ENCODE measurements at places on chromosomes 2 and 18.

DNA sequence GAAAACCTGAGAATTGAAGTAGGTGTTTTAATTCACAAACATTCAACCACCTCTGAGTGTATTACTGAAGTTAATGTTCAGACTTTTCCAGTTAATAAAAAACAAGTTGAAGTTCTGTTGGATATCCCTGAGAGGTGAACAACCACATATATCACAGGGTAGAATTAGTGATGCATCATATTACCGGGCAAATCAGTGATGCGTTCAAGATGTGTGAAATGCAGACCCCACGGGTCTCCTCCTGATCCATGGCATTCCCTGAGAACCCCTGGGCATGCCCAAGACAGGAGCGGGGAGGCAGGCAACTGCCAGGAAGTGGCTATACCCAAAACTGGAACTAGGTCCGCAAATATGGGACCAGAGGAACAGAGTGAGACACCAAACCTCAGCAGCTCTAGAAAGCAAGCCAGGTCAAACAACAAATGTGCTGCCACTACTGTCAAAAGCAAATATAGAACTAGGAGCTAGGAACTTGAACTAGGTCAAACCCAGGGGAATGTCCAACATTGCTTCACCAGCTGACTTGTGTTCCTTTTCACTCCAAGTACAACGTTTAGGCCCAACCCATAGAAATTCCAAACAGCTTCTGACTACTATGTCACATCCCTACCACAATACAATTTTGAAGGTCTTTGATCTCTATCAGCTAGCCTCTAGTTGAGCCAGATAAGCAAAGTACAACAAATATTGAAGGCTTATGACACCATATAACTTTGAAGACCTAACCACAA, 20.2 kb downstream of the PSTPIP2 start:
- DNase-seq = peak; percentile 42

DNA sequence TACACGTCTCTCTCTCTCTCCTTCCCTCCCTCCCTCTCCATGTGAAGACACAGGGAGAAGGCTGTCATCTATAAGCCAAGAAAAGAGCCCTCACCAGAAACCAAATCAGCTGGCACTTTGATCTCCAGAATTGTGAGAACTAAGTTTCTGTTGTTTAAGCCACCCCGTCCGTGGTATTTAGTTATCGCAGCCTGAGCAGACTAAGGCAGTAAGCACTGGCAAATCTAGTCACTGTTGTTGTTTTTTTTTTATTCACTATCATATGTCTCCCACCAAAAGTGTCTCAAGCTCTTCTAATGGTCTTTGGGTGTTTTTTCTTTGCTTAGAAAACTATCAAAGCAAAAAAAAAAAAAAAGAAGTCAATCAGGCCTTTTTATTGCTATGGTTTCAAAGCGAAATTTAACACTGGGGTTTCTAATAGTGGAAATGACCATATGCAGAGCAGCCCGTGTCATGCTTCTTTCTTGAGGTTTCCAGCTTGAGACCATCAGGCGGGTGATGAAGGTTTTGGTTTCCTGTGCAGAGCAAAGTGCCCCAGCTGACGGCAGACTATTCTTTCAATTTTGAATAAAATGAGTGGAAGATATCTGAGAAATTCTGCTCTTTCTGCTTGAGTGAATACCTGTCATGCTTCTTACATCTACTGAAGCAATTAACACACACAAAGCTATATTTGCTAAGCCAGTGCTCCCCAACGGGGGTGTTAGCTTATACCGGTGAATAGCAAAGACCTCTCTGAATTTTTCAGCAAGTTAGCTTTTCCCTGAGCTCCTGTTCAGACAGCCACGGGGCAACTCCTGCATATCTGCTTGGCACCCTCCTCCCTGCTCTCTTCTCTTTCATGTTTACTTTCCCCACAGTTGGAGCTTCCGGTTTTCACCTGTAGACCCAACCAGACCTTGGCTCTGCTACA, 394.1 kb upstream of the ATP5MC3 start:
- no peak for DNase-seq

- no peak for DNase-seq
Observed at GRCh38 chr18:53224128-53224778, 884.3 kb downstream of the DCC start.

GRCh38 chr2:218567797-218568189, 358 bp downstream of the USP37 start:
- no peak for DNase-seq

DNA sequence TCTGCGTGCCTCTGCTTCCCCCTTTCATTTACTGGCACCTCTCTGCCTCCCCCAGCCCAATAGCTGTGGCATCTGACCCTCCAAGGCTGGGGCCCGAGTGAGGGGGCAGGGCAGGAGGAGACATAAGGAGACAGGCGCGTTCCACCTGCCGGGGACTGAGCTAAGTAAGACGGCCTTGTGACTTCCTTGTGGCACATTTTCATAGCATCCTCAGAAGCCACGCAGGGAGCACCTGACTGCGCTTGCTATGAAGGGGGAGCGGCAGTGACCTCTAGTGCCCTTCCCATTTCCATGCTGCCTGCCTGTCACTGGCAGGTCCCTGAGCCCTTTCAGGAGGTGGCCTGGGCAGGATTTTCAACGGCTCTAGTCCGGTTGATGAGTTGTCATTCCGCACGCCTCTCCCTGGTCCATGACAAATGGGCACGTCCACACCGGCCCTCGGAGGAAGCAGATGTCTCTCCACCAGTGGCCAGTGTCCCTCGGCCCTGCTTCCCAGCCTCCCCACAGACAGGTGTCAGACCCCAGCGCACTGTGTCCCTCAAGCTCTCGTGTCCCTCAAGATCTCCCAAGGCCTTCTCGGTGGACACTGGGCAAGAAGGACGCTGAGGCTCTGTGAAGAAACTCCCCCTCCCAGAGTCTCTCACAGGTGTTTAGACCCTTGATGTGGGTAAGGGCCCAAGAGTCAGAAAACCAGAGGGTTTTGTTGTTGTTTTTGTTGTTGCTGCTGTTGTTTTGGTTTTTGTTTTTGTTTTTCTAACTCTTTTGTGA, 42.7 kb downstream of the CYP26B1 start:
- no peak for DNase-seq

GRCh38 chr2:36013064-36013463, 342.5 kb upstream of the CRIM1 start:
- no peak for DNase-seq

- DNase-seq = no peak
Observed at GRCh38 chr18:77054288-77054605, 78.3 kb downstream of the MBP start.

GRCh38 chr2:178514664-178515063, 34.4 kb downstream of the PLEKHA3 start:
- DNase-seq = peak; percentile 95

- no peak for DNase-seq
Observed at GRCh38 chr2:178498137-178498536, 17.9 kb downstream of the PLEKHA3 start.

DNA sequence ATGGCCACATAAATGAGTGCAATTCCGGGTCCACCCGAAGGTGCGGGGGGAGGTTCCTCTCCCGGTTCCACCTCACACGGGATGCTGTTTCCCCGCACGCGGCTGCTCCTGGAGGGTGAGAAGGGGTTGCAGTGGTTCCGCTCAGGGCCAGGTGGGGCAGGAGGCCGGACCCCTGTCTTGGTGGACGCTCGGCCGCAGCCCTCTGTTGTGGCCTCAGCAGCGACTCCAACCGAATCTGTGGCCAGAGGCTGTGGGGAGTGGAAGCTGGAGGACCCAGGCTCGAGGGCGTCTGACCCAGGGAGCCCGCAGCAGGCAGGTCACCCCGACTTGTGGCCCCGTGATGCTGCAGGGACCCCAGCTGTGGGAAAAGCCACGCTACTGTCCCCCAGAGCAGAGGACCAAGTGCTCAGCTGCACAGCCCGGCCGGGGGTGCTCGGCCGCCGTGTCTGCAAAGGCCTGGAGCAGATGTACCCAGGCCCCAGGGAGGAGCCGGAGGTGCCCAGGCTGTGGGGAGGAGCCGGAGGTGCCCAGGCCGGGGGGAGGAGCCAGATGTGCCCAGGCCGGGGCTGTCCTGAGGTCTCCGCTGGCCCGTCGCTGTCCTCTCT, 83.9 kb downstream of the RTP5 start:
- no peak for DNase-seq

- DNase-seq = peak; percentile 65
Observed at GRCh38 chr2:37623971-37624900, 47.2 kb downstream of the CDC42EP3 start.

DNA sequence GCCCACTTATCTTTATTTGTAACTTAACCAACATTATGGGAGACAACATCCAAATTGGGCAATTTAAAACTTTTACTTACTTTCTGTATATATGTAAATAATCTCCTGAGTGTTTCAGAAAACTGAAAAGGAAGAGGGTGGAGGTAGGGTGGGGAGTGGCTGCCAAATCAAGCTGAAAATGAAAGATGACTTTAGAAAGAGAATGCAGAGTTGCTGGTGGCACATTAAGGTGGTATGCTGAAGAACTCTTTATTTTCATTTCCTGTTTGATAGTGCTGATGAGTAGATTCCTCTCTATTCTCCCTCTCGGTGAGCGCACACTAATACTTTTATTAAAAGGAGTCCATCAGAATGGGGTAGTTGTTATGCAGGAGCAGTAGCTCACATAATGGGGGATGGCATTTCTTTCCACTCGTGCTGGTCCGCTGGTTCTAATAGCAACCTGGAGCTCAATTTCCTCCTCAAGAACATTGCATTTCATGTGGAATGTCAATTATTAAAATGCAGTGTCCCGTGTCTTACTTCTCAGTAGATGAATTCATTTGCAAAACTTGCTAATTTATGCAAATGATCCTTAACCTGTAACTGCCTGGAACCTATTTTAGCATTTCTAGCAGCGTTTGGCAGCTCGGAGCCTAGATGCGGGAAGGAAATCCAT, 466.9 kb upstream of the HNRNPA3 start:
- DNase-seq = no peak

DNA sequence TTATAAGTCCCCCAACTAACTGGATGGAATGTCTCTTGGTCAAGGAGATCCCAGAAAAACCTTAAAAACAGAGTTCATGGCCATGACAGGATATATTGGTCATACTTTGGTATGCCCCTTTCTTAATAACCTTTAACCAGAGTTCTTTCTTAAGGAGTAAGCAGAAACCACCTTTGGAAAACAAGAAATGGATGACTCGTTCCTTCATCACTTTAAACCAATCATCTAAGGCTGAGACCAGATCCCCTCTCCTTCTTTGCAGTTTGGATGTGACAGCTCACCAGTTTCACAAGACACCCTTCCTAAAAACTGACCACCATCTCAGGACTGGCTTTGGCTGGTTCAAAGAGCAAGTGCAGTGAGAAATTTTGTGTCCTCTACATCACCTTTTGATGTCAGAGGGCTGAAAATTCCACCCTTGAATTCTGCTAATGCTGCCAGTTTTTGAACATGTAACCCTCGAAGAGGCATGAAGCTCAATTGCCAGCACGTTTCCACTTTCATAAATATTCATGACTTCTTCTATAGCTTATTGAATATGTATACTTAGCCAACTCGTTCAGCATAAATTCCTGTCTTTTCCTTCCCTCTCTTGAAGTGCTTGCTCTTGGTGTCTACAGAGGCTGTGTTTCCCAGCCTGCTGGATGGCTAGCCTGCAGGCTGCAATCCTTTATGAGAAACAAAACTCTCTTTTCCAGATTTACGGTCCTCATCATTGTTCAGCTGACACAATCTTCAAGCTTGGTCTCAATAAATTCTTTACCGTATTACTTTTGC, 1323.5 kb upstream of the TMEFF2 start:
- peak; percentile 89 for DNase-seq

DNA sequence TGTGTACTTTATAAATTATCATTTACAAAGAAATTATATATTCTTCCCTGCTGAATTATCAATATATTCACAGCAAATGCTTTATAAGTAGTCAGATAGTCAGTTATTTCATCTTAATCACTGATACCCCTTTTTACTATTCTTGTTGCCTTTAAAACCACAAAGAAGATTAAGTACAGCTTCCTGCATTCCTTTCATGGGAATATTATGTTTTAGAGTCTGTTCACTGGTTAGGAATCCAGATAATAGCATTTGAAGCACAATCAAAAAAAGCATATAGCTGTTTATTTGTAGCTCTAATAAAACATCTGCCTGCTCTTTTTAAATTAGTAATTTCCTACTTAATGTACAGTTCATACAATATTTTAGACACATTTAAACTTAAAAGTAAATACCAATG, 508.9 kb downstream of the FBXO15 start:
- DNase-seq = peak; percentile 51

- peak; percentile 78 for DNase-seq
Observed at GRCh38 chr2:73856214-73856613, 27.5 kb downstream of the STAMBP start.

GRCh38 chr2:178419123-178419522, 31.9 kb downstream of the PRKRA start:
- DNase-seq = no peak

DNA sequence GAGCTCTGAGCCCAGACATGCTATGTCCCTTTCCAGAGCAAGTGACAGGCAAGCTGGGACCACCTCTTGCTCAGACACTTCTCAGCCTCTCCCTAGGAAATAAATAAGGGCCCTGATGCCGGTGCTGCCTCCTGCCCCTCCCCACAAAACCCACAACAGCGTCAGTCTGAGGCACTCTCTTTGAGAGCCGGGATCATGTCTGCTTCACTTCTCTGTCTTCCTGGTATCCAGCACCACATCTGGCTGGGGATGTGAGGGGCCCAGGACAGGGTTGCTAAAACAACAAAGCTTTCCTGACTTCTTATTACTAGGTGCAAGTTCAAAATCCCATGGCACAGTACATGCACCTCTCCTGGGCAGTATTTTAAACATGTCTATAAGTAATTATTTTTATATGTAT, 103.9 kb upstream of the GLI2 start:
- DNase-seq = no peak

DNA sequence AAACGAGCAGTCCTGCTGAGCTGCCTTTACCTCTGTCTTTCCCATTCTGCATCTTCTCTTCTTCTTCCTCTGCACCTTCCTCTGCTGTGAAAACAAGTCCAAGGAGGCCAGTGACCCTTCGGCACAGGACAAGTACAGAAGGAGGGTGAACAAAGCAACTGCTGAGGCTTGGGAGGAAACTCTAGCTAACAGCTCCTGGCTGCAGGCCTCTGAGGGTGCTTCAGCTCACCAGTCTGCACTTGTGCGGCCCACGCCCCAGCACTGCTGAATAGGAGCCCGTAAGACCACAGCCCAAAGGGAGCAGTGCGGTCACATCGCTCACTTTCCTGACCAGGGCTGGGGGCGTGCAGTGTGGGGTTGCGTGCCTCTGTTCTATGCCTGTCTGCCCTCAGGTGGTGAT, 42.1 kb upstream of the DNMT3A start:
- no peak for DNase-seq

GRCh38 chr2:235343156-235343774, 150.6 kb upstream of the AGAP1 start:
- DNase-seq = peak; percentile 85

GRCh38 chr2:216064014-216064630, 17.5 kb downstream of the PECR start:
- no peak for DNase-seq

DNA sequence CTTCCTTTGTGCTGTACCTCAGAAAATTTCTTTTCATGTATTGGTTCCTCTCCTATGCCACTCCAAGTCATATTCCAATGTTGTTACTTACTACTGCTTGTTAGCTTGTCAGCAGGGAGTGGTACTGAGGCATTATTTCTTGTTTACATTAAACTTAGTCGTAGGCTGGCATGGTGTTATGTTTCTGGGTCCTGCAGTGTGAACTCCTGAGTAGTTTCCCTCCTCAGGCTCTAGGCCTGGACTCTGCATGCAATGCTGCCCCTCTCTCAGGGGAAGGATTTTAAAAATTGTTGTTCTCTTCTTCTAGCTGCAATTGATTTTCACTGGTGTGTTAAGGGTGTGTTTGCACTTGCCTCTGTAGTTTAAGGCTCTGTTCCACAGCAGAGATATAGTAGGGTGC, 671.6 kb downstream of the PLCL1 start:
- DNase-seq = no peak

- peak; percentile 60 for DNase-seq
Observed at GRCh38 chr2:163157411-163157810, 318.8 kb upstream of the KCNH7 start.

All from M059J (cell line).